ENCODE measurements at places on chromosomes 4 and X.

DNA sequence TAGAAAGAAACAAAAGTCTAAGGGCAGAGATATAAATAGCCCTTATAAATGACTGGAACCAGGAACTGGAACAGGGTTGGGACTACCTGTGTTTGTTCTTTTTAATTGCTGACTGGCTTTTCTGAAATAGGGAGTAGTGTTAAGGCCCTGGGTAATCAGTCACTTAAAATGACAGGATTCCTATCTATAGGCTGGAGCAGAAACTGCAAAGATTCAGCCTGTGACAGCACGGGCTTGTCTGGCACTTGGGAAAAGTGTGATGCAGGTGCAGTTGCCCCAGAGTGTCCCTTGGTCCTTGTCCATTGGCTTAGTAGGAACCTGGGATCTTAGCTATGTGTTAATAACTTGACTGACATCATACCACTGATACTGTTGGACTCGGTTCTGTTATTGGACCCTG lies 14.7 kb upstream of the PLAC8 start:
- no peak for DNase-seq

DNA sequence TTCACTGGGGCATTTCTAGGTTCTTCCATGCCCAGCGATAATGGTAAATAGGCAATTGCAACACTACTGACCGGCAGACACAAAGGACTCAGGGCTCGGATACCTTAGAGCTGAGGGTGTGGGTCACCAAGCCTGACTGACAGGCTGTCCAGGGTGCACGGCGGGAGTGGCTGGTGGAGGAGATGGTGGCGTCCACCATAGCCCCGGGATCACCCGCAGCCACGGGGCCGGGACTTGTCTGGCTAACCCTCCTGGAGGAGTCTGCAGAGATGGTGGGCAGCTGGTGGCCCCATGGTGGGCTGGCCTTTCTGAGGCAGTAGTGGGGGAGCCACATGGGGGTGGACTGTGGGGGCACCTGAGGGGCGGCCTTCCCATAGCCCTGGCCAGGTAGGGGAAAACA lies 11.7 kb upstream of the ABLIM2 start:
- no peak for DNase-seq

- DNase-seq, result no peak
Measured at GRCh38 chr4:168731706-168732414, 235.0 kb downstream of the PALLD start.

GRCh38 chrX:111339212-111339611 lies 68.9 kb upstream of the CAPN6 start:
- DNase-seq, result no peak

- DNase-seq, result no peak
Measured at GRCh38 chr4:107600436-107600835, 119.6 kb downstream of the PAPSS1 start.

DNA sequence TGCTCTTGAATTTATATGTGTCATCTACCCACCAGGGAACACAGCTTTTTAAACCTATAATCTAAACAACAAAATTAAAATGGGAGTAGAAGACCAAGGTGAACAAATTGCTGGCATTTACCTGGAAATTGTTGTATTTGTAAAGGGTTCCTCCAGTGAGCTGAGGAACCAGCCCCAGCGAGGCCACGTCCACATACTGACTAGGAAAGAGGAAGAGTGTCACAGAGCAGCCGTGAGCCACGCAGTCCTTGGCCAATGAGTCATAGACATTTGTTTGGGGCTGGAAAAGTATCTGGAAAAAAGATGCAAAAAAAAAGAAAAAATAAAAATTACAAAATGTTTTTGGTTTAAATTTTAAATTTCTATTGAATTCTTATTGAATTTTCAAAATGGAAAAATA lies 58.7 kb downstream of the METTL14 start:
- DNase-seq, result no peak
